ENCODE measurements at places on chromosomes 13 and 19. TPM values are rescaled to one million over a fixed set of nuclear protein-coding genes. Genes with fewer than 3 reads are reported as not detected.
A peak's percentile ranks its signal among the peaks of the same experiment; 100 is the strongest.

- H3K4me1 ChIP-seq = peaks cover 11% of the 10 kb centered on the region
- H3K36me3 ChIP-seq = peaks cover 11% of the 10 kb centered on the region
- H3K4me3 ChIP-seq = peak overlapping the region; percentile 72
- H3K27me3 ChIP-seq = peaks cover 6% of the 10 kb centered on the region
- H3K27ac ChIP-seq = peak overlapping the region; percentile 91
These were observed 814 bp downstream of the SLC25A23 start for GRCh38 chr19:6458695-6459261.

DNA sequence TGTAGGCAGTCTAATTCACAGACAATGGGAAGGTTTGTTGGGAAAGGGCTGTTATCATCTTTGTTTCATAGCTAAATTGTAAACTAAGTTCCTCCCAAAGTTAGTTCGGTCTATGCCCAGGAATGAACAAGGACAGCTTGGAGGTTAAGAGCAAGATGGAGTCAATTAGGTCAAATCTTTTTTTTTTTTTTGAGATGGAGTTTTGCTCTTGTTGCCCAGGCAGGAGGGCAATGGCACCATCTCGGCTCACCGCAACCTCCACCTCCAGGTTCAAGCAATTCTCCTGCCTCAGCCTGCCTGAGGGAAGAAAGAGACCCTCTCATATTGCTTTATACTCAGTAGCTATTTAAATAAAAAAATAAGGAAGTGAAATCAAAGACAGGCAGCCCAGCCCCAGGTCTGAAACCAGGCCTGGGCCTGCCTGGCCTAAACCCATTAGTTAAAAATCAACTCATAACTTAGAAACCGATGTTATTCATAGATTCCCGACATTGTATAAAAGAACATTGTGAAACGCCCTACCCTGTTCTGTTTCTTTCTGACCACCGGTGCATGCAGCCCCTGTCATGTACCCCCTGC, 297.4 kb upstream of the SGCG start:
- no peak for DNase-seq
- H3K4me3 ChIP-seq = no peak overlapping the region
- no peaks in the 10 kb centered on the region for H3K27me3 ChIP-seq
- H3K27ac ChIP-seq = no peak overlapping the region

Gene GYS1
- polyA plus RNA-seq = 114 TPM

DNA sequence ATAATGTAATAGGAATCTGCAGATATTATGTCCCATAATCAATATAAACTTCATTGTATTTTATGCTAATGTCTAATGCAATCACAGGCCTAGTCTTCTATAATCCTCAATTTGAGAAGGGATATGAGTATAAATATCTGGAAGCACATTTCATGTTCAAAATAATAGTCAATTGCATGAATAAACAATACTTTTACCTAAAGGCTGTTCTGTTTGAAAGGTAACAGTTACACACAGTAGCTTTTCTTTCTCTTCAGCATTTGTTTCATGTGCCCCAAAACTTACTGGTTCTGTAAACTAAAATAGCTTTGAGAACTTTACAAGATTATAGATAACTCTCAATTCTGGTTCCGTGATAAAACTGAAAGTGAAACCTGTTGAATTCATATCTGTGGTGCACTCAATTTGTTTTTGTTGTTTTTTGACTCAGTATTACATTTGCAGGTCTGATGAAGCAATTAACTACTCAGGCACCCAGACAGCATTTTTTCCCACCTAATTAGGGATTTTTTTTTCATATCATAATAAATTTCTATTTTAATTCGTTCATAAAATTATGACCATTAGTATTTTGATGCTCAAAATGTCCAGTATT, 1193.8 kb downstream of the SLITRK1 start:
- no peak overlapping the region for H3K27ac ChIP-seq
- no peaks in the 10 kb centered on the region for H3K36me3 ChIP-seq
- no peak for DNase-seq
- H3K4me1 ChIP-seq = no peaks in the 10 kb centered on the region
- H3K27me3 ChIP-seq = no peaks in the 10 kb centered on the region

- no peaks in the 10 kb centered on the region for H3K36me3 ChIP-seq
- no peak overlapping the region for H3K4me3 ChIP-seq
- no peaks in the 10 kb centered on the region for H3K4me1 ChIP-seq
These were observed 138.1 kb downstream of the POU4F1 start for GRCh38 chr13:78465250-78465649.

DNA sequence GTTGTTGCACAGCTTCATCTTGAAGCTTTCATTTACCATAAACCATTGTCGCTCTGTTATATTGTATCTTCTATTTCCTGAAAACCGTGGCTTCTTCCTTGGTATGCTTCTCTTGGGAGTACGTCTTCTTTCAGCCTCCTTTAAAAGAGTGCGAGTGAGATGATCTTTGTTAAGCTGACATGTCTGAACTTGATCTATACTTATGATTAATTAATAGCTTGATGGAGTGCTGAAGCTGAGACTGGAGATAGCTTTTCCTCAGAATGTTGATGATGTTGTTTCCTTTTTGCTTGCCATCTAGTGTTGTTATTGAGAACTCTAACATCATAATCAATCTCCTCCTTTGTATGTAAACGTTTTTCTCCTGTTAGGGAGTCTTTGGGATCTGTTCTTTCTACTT, 529.3 kb upstream of the SPRY2 start:
- DNase-seq = no peak
- H3K36me3 ChIP-seq = no peaks in the 10 kb centered on the region
- no peak overlapping the region for H3K4me3 ChIP-seq
- no peaks in the 10 kb centered on the region for H3K27me3 ChIP-seq

GRCh38 chr13:93029536-93029935, 197.1 kb upstream of the GPC6 start:
- H3K4me3 ChIP-seq = no peak overlapping the region
- no peak overlapping the region for H3K27ac ChIP-seq
- no peaks in the 10 kb centered on the region for H3K4me1 ChIP-seq
- no peaks in the 10 kb centered on the region for H3K27me3 ChIP-seq

DNA sequence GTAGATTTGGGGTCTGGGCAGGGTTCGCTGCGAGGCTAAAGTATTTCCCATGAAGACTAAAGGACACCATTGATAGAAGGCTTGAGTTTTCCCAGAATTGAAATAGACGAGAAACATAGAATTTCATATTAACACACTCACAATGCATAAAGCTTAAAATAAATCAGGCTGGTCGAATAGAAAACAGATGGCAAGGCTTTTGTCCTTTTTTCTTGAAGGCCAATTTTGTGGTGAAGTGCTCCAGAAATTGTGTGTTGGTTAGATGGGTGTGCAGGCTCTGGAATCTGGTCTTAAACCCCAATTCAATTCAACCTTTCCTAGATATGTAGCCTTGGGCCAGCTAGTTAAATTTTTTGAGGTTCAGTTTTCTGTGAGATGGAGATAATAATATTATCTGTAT, 56.9 kb upstream of the LRCH1 start:
- H3K4me1 ChIP-seq = no peaks in the 10 kb centered on the region
- no peak for DNase-seq
- no peaks in the 10 kb centered on the region for H3K27me3 ChIP-seq
- no peak overlapping the region for H3K27ac ChIP-seq

Gene TTC9B
- not detected for polyA plus RNA-seq

Gene TMEM59L
- polyA plus RNA-seq = 5.1 TPM

Gene ZNF534
- 0.11 TPM for polyA plus RNA-seq

DNA sequence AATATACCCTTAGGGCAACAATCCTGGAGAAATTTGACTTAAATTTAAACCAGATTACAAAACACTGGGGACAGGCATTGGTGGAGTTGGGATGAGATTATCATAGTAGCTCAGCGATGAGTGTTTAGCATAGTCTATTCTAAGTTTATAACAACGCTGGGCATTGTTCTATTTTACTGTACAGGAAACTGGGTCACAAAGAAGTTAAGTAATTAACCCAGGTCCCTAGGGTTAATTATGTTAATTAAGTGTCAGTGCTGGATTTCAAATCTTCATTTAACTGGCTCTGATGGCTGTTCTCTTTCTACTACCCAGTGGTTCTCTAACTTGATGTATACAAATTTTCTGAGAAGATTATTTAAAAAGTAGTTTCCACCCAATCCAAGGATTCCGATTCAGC, 388.9 kb downstream of the KCNRG start:
- no peaks in the 10 kb centered on the region for H3K27me3 ChIP-seq
- H3K36me3 ChIP-seq = no peaks in the 10 kb centered on the region
- no peak overlapping the region for H3K27ac ChIP-seq
- DNase-seq = no peak
- no peak overlapping the region for H3K4me3 ChIP-seq

- DNase-seq = no peak
- H3K4me3 ChIP-seq = no peak overlapping the region
- no peak overlapping the region for H3K27ac ChIP-seq
- H3K4me1 ChIP-seq = peaks cover 37% of the 10 kb centered on the region
These were observed 201.8 kb downstream of the LHFPL6 start for GRCh38 chr13:39401046-39401705.

- no peak overlapping the region for H3K4me3 ChIP-seq
- no peaks in the 10 kb centered on the region for H3K27me3 ChIP-seq
- DNase-seq = no peak
- H3K4me1 ChIP-seq = no peaks in the 10 kb centered on the region
- H3K27ac ChIP-seq = no peak overlapping the region
- H3K36me3 ChIP-seq = no peaks in the 10 kb centered on the region
These were observed 785.4 kb downstream of the UQCRFS1 start for GRCh38 chr19:28427376-28428083.

Gene CD209
- polyA plus RNA-seq = 0.75 TPM

DNA sequence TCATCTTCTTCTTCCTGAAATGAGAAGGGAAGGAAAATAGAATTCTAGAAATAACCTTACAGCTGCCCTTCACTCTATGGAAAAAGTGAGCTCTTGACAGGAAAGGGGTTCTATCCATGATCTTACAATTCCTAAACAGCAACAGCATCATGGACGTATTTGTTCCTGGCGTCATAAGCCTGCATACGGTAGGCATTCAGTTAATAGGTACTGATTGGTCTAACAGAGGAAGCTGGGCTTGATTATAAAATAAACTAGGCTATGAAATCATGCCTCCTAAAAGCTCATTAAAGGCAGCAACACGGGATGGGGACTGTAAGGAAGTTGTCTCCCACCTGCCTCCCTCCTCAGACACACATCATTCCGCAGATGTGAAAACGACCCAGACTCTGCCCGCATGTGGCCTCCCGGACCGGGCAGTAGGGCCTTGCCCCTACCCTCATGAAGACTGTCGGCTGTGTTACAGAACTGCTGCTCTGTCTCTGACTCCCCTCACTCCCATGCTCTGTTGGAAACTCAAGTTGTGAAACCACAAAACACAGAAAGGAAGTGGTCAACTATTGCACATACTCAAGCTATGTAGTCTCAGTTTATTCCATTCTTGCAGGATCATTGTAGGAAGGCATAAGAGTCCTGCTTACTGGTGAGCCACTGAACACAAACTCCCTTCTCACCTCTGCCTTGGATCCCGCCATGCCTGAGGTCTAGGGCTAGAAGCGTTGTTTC, 129.8 kb downstream of the DLEU7 start:
- no peaks in the 10 kb centered on the region for H3K36me3 ChIP-seq
- H3K27ac ChIP-seq = no peak overlapping the region
- no peak overlapping the region for H3K4me3 ChIP-seq
- no peaks in the 10 kb centered on the region for H3K27me3 ChIP-seq

Gene RGL3
- 2.2 TPM for polyA plus RNA-seq

GRCh38 chr13:102392481-102393209, 9.2 kb downstream of the FGF14 start:
- H3K27ac ChIP-seq = no peak overlapping the region
- no peaks in the 10 kb centered on the region for H3K4me1 ChIP-seq
- no peaks in the 10 kb centered on the region for H3K27me3 ChIP-seq
- H3K4me3 ChIP-seq = no peak overlapping the region
- DNase-seq = no peak

Gene CGB2
- not detected for polyA plus RNA-seq

- no peaks in the 10 kb centered on the region for H3K36me3 ChIP-seq
- DNase-seq = no peak
- no peak overlapping the region for H3K4me3 ChIP-seq
- no peaks in the 10 kb centered on the region for H3K4me1 ChIP-seq
- no peak overlapping the region for H3K27ac ChIP-seq
These were observed 1.5 kb downstream of the KIR2DL3 start for GRCh38 chr19:54739587-54740497.

GRCh38 chr19:38064661-38065425, 157.8 kb downstream of the SIPA1L3 start:
- H3K27ac ChIP-seq = no peak overlapping the region
- no peak for DNase-seq
- no peak overlapping the region for H3K4me3 ChIP-seq

- H3K4me1 ChIP-seq = peaks cover 5% of the 10 kb centered on the region
- peaks cover 8% of the 10 kb centered on the region for H3K36me3 ChIP-seq
- H3K4me3 ChIP-seq = peak overlapping the region; percentile 0
- no peak overlapping the region for H3K27ac ChIP-seq
- H3K27me3 ChIP-seq = no peaks in the 10 kb centered on the region
These were observed 8.1 kb downstream of the TIMM29 start for GRCh38 chr19:10936661-10937084.

Gene STX10
- 52.5 TPM for polyA plus RNA-seq

GRCh38 chr13:26531742-26532141, 25.7 kb upstream of the WASF3 start:
- H3K27ac ChIP-seq = no peak overlapping the region
- no peaks in the 10 kb centered on the region for H3K4me1 ChIP-seq
- no peak for DNase-seq
- no peaks in the 10 kb centered on the region for H3K36me3 ChIP-seq

DNA sequence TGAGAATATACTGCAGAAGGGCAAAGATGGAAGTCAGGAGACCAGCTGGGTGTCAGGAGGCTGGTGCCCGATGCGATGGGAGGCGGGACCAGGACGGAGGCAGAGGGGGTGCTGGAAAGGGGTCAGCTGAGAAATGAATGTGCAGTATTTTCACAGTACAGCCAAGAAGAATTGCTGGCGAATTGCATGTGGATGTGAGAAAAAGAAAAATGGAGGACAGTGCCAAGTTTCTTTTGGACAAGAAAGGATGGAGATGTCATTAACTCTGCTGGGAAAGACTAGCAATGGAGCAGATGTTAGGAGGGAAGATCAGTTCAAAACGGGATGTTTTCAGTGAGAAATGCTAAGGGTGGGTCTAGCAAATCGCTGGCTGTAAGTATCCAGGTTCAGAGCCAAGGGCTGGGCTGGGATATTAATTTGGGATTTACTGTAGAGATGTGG, 7.0 kb downstream of the CRYL1 start:
- DNase-seq = no peak
- peak overlapping the region; percentile 10 for H3K27ac ChIP-seq
- H3K4me1 ChIP-seq = peaks cover 15% of the 10 kb centered on the region
- no peaks in the 10 kb centered on the region for H3K27me3 ChIP-seq
- H3K36me3 ChIP-seq = no peaks in the 10 kb centered on the region

Gene IGFL1
- not detected for polyA plus RNA-seq

- H3K4me1 ChIP-seq = no peaks in the 10 kb centered on the region
- no peaks in the 10 kb centered on the region for H3K27me3 ChIP-seq
- no peak overlapping the region for H3K27ac ChIP-seq
- no peak for DNase-seq
- no peak overlapping the region for H3K4me3 ChIP-seq
- H3K36me3 ChIP-seq = no peaks in the 10 kb centered on the region
These were observed 44.6 kb downstream of the FNDC3A start for GRCh38 chr13:49020328-49020727.

GRCh38 chr13:98892821-98893220, 85.0 kb downstream of the DOCK9 start:
- no peaks in the 10 kb centered on the region for H3K27me3 ChIP-seq
- H3K4me3 ChIP-seq = no peak overlapping the region

GRCh38 chr19:35264268-35265125, 4.3 kb upstream of the USF2 start:
- no peaks in the 10 kb centered on the region for H3K36me3 ChIP-seq
- no peak for DNase-seq
- peaks cover 29% of the 10 kb centered on the region for H3K4me1 ChIP-seq
- no peak overlapping the region for H3K27ac ChIP-seq
- no peak overlapping the region for H3K4me3 ChIP-seq
